ENCODE measurements at places on chromosomes 3 and 15.

DNA sequence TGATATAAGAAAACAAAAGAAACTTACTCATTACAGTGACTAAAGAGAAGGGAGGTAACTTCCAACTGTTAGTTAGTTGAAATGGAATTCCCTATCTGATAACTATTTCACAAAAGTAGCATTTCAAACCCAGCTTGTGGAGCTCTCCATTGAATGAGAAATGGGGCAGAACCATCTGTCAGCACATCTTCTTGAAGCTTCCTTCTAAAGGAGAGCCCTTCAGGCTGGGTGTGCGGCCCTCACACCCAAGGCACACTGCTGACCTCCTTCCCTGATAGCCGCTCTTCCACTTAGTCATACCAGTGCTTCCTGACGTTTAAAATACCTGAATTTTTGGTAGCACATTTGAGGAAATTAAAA is 28.1 kb upstream of the VEPH1 start:
- no peak for DNase-seq

GRCh38 chr3:32320080-32320479 is 71.6 kb upstream of the CMTM7 start:
- DNase-seq: no peak

- no peak for DNase-seq
Observed at GRCh38 chr3:195999896-196000295, 82.0 kb downstream of the TFRC start.

DNA sequence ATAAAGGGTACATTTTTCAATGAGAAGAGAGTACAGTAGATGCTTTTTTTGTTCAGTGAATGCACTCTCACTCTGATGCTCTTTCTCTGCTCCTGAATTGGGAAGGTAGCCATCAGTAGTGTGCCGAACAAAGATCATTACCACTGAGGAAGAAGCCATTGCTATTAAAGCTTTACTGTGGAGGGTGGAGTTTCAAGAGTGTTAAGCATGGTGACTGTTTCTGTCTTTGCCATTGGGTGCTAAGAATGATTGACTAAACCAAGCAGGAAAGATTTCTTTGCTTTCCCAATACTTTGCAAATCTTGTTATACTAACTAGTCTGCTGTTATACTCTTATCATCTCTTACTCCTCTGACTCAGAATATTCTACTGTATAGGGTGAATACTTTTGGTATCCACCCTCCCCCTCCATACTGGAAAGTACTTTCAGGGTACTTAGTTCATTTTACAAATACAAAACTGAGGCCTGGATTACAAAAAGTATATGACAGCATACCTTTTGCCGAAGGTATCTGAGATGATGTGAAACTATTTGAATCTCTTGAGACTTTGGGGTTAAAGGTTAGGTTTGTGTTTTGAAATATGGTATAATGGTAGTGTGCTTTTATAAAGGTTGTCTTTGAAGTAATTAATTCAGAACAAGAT is 1.7 kb downstream of the RAB11A start:
- no peak for DNase-seq

GRCh38 chr3:62607287-62608029 is 234.1 kb upstream of the FEZF2 start:
- DNase-seq: no peak

- no peak for DNase-seq
Observed at GRCh38 chr3:179716811-179717210, 64.0 kb downstream of the USP13 start.

- DNase-seq: no peak
Observed at GRCh38 chr3:50620820-50621219, 3.9 kb downstream of the MAPKAPK3 start.

DNA sequence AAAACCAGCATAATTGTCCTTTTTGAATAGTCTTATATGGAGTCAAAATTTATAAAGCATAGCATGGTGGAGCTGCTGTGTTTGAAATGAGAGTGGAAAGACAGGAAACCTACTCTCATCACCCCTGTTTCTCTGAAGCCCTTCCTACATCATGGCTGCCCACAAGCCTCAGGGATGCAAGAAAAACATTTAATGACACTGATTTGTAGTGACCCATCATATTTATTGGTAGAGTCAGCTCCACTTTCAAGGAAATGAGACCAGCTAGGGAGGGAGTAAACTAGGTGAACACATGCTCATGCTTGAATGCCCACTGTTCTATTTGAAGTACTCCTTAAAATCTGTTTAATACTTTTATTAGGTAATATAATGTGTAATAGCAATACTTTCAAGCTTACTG is 494.3 kb upstream of the KCNMB2 start:
- no peak for DNase-seq

DNA sequence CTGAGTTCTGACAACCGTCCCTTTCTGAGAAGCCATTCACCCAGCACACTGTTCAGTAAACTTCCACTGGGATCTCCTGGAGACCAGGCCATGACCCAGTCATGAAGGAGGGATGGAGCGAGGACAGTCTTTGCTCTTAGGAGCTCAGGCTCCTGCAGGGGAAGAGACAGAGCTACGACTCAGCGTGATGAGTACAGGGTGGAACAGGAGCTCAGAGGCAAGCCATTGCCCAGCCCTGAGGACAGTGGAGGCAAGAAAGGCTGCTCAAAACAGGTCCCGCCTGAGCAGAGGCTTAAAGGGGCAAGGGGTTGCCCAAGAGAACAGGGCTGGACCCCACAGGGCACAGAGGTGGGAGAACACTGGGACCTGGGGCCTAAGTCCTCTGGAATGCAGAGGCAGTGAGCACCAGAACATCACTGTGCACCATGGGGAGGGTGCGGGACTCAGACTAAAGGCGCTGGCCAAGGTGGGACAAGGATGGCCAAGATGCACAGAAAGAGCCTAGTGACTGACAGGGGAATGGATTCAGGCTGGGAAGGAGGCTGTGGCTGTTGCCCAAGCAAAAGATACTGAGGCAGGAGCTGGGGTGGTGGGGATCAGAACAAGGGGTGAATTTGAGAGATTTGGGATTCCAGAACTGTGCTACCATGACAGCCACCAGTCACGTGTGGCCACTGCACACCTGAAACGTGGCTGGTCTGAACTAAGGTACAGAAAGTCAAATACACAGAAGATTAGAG is 25.8 kb downstream of the TMEM43 start:
- no peak for DNase-seq

DNA sequence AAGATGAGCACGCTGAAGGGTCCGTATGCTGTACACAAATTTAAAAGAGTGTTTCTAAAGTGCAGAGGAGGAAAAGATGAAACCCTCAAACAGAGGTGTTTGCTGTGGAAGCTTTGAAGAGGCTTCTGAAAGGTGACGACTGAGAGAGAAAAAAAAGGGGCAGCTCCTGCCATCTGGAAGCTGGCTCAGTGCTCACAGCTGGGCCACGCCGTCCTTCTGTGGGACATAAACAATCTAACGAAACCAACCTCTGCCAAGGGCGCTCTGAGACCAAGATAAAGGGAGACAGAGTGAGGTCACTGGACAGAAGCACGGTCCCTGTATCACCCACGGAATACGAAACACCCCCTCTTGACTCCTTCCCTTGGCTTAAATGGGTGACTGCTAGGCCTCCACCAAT is 96.3 kb upstream of the SLC6A6 start:
- no peak for DNase-seq

DNA sequence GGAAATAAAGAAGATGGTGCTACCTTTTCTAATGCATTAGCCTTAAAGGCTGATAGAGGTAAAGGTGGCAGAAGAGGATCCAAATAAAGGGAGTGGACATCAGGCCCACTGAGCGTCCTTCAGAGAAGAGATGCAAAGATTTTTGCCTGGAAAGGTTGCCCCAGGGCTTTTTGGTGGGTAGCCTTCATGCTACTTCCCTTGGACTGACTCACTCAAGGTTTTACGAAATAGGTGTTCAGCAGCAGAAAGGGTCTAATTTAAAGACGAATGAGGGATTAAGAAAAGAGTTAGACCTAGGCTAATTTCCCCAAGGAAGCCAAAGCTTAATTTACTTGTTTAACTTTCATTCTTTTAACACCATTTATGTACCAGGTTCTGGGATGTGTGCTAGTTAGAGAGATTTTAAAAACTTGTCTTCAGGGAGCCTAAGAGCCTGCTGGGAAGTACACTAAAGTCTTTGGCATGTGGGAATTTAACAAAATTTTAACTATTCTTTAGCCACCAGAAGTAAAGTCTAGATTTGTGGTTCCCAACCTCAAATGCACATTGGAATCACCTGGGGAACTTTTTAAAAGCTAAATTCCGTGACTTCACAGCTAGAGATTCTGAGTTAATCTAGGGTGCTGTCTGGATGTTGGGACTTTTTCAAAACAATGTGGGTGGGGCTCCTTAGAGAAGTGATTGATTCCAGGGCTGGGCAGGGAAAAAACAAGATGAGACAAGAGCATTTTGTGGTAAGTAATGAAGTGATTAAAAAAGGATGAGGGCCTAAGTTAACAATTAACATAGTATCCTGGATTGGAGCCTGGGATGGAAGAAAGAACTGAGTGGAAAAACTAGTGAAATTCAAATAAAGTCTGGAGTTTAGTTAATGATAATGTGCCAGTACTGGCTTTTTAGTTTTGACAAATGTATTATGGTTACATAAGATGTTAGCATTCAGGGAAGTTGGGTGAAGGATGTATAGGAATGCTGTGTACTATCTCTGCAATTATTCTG is 3.4 kb downstream of the IL20RB start:
- DNase-seq: no peak

- DNase-seq: no peak
Observed at GRCh38 chr15:80036071-80036470, 23.4 kb upstream of the ZFAND6 start.

DNA sequence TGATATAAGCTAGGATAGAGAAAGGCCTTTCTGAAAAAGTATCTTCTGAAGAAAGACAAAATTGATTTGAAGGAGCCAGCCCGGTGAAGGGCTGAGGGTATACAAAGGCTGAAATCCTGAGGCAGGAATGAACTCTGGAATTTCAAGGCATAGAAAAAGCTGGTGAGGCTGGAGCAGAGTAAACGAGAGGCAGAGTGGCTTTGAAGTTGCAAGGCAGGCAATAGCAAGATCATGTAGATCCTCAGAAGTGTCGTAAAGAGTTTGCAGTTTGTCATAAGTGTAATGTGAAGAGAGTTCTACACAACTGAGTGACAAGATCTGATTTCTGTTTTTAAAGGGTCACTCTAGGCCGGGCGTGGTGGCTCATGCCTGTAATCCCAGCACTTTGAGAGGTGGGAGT is 69.0 kb downstream of the HMG20A start:
- DNase-seq: no peak

- DNase-seq: no peak
Observed at GRCh38 chr3:59791774-59792308, 742.0 kb upstream of the CFAP20DC start.

GRCh38 chr3:41985018-41985417 is 23.1 kb upstream of the ULK4 start:
- no peak for DNase-seq

DNA sequence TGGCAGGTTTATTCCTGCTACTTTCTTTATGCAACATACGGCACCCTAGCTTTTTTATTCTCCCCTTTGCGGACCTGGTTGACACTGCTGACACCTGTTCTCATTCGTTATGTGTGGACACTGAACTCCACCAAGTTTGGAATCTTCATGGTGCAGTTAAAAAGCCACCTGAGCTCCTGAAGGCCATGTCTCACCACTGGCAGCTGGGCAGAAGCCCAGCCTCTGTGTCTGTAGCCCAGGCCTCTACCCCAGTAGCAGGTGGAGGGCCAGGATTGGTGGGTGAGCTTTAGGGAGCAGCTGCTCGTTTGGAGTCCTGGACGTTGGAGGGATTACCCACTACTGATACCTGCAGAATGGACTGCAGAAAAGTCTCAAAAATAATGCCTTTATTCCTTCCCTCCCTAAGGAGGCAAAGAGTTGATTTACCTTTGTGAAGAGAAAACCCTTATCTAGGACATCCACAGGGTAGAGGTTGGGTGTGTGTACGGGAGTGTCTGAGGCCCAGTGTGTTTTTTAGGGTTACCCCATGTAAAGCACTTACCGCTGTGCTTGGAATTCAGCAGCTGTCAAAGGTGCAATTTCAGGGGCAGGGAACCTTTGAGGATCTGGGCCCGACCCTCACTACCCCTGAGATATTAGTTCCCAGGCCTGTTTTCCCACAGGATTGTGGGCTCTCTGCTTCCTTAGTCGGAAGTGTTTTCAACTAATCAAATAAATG is 637 bp upstream of the CCNDBP1 start:
- no peak for DNase-seq
